Activated CD4-positive, alpha-beta T cell treated with anti-CD3 and anti-CD28 coated beads, Interleukin-2, amount 50 U/mL, for 48 hours (primary cell): ENCODE measurements at places on chromosomes 6 and 20.

DNA sequence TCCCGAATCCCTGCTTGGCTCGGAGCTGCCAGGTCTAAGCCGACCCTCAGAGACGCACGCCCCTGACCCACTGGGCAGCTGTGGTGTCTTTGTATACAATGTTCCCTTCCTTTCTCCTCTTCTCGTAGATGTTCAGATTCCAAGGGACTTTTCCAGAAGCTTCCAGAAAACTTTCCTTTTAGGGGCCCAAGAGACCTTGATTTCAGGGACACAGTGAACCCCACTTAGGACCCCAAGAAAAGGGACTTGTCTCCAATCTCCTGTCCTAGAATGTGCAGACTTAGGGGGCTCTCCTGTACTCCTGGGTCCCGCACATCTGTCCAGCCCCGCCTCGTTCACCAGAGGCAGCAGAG lies 103.5 kb downstream of the EDN3 start:
- no peak for DNase-seq

DNA sequence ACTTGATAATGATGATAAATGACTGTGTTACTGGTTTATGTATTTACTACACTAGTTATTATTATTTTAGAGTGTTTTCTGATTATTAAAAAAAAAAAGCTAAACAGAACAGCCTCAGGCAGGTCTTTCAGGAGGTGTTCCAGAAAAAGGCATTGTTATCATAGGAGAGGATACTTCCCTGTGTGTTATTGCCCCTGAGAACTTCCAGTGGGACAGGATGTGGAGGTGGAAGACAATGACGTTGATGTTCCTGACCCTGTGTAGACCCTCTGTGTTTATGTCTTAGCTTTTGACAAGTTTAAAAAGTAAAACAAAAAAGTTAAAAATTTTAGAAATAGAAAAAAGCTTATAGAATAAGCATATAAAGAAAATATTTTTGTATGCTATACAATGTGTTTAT lies 49.1 kb downstream of the NCOA7 start:
- DNase-seq = no peak

- no peak for DNase-seq
These were observed 90.6 kb downstream of the DNAH8 start for GRCh38 chr6:38805692-38806091.

DNA sequence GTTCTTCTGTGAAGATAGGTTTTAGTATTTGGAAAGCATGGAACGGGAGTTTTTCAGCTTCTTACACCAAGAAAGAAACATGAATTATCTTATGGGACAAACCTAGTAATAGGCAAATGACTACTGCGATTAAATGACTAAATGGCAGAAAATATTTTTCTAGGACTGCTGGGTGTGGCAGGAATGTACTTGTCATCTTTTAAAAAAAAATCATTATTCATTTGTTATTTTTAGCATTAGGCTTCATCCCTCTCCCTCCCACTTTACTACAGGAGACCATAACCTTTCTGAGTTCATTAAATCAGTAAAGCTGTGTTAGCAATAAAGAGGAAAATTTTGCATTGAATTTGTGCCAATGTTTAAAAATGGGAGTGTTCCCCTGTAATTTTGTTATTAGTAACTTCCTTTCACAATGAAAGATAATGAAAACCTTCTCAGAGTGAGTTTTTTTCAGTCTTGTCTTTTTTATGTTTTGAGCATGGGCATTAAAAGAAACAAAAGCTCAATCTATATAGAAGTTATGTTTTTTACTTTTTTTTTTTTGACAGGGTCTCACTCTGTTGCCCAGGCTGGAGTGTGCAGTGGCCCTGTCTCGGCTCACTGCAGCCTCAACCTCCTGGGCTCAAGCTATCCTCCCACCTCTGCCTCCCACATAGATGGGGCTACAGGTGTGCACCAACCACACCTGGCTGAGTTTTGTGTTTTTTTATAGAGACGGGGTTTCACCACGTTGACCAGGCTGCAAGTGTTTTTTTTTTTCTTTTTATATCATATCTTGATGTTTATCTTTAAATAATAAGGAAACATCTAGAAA lies 105.6 kb upstream of the CLDN20 start:
- no peak for DNase-seq

- no peak for DNase-seq
These were observed 437.5 kb upstream of the RGS17 start for GRCh38 chr6:153568628-153569027.

DNA sequence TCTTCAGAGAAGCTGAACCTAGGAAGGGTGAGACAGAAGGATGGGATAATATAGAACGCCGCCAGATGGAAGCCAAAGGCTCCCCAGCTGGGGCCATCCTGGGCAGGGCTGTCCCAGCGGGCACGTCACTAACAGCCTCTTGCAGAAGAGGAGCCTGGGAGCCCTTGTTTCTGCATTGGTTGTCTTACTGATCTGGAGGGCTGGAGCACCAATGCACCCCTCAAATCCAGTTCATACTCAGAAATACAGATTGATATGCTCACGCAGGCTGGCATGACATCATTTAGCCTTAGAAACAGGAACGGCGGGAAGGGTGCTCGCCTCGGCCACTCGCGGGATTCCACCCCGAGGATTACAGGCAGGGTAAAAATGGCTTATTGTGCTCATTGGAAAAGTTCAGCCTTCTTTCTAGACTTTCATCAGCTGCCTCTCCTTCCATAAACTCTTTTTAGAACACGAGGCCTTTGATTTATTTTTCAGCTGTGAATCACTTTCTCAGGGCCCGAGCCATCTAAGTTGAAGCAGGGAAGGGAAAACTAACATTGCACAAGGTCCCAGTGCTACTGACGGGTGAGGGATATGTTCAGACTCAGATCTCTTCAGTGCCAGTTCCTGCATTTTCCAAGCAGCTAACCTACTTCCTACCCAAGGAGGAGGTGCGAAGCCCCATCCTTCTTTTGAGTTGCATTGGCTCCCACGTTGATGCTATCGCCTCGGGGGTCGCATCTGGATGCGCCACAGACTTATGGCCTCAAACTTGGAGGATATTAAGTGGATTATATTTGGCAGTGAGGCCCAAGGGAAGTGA lies 82.3 kb downstream of the GMPR start:
- no peak for DNase-seq

DNA sequence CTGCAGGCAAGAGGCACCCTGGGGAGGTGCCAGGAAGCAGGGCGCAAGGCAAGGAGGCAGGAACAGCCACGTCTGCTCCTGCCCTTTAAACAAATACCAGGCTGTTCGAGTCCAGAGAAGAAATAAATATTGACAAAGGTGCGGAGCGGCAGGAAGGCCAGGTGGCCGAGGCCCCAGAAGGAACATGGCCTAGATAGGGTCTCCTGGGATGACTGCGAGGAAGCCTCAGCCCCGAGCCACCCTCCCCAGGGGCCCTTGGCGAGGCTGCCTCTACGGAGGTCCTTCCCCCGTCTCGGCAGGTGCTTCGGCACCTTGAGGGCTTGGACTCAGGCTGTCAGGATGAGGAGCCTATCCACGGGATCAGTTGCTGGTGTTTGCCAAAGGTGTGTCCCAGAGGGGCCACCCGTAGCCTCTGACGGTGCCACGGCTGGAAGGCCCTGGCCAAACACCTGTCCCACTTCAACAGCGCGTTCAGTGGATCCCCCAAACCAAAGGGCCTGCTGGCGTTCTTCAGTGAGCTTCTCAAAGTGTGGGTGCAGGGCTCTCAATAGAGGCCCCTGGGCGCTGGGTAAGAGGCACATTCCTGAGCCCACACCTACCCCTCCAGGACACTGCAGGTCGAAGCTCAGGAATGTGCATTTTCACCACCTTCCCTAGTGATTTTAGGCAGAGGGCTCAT lies 39.8 kb downstream of the SNX5 start:
- no peak for DNase-seq

DNA sequence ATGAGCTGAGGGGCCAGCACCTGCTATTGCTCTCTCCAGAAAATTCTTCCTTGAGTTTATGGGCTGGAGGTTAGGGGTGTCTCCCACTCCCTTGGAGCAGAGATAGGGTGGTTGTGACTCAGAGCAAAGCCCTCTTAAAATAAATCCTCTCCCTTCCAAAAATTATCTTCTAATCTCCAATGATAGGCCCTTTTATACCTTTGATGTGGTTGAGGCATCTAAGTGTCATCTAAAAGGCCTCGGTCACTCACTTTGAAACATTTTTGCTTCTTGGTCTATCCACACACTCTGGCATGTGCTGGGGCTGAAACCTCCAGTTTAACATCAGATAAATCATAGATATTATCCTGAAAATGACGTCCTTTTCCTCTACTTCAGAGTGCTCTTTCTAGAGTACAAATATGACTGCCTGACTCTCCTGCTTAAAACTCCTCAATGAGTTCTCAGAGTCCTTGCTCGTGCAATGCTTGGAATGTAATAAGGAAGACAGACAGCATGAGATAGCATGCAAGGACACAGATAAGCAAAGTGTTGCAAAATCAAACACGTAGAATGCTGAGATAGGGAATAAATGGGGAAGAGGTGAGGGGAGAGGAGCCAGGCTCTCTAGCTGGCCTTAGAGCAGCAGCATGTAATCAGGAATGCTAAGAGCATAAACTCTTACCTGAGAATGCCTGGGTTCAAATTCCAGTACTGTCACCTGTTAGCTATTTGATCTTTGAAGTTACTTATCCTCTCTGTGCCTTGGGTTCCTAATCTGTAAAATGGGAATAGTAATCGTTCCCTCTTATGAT lies 374.1 kb upstream of the CITED2 start:
- DNase-seq = no peak

GRCh38 chr6:170362121-170362520 lies 55.6 kb downstream of the FAM120B start:
- no peak for DNase-seq

DNA sequence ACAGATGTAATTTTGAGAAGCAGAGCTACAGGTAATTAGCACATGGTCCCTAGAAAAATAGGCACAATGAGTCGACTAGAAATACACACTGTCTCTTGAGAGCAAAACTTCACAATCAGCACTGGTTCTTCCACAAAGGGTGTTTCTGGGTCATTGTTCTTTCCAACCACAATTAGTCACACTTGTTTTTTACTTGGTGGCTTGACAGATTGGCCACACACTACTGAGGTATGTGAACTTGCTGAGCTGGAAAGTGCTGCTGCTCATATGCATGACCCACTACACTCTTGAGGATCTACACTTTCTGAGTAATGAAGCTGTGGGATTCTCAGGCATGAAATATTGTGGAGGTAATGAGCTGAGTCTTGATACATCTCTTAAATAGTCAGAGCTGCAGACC lies 347.7 kb downstream of the BCKDHB start:
- no peak for DNase-seq

GRCh38 chr6:118867181-118867580 lies 26.8 kb upstream of the ASF1A start:
- DNase-seq = no peak

DNA sequence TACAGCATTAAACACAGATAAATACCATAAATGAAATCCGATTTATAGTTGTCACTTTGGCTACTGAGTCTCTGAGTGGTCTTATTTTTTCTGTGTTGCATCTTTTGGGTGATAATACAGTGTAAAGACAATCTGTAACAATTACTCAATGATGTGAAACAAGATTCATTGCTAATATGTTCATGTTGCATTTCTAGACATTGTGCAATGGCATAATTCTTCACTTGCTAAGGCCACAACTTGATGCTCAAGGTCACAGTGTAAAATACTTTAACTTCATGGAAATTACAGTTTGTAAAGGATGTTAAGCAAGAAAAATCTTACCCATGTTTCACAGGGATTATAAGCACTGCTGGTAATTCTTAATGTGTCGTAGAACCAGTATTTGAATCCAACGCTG lies 74.9 kb upstream of the SMLR1 start:
- DNase-seq = no peak

GRCh38 chr6:83854001-83854501 lies 891 bp downstream of the RIPPLY2 start:
- DNase-seq = no peak

- DNase-seq = no peak
These were observed 17.0 kb upstream of the SNX3 start for GRCh38 chr6:108277831-108278230.

DNA sequence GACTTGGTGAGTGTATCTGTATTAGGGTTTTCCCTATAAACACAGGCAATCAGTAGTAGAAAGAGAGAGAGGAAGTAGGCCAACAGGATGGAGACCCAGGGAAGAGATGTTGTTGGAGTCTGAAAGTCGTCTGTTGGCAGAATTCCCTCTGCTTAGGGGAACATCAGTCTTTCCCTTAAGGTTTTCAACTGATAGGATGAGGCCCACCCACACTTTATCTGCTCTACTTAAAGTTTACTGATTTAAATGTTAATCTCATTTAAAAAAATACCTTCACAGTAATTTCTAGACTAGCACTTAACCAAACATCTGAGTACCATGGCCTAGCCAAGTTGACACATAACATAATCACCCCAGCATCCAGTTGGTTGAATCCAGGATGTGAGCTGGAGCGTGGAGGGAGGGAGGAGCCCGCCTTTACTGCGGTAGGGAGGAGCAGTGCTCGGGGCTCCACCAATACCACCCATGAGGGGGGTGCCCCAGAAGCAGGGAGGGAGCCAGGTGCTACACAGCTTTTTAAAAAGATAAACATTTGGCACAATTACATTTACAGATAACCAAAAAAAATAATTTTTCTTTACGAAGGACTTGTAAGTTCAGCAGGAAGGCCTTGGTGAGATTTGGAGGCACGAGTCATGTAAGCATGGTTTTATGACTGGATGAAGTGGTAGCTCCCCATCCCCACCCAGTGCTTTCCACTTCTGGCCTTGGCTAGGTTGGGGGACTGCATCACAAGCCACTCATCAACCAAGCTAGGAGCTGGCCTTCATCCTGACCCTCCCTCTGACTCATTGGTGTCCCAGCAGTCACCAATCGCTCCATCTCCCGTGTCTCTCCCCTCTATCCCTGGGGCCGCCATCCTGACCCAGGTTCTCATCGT lies 18.4 kb upstream of the SNX9 start:
- no peak for DNase-seq

DNA sequence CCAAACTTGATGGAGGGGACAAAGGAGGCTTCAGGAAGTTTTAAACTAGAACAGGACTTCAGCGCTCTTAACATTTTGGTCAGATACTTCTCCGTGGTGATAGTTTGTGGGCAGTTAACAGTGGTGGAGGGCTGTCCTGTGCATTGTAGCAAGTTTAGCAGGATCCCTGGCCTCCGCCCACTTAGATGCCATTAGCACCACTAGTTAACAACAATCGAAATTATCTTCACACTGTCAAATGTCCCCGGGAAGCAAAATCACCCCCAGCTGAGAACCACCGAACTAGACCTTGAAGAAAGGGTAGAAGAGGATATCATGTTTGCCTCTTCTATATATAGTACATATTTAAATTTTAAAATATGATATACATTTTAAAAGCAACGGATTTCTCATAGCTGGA lies 13.6 kb downstream of the E2F3 start:
- DNase-seq = no peak

- no peak for DNase-seq
These were observed 118.4 kb downstream of the JPH2 start for GRCh38 chr20:44068316-44069201.

GRCh38 chr20:39865446-39865845 lies 823.6 kb downstream of the MAFB start:
- no peak for DNase-seq
